Stimulated activated CD4-positive, alpha-beta T cell treated with anti-CD3 and anti-CD28 coated beads, Interleukin-1b, Interleukin-23, amount 100 ng/mL, for 1 hour (primary cell): ENCODE measurements at places on chromosomes 5 and 9.

GRCh38 chr5:142421228-142421617 lies 96.4 kb upstream of the SPRY4 start:
- DNase-seq, result no peak

DNA sequence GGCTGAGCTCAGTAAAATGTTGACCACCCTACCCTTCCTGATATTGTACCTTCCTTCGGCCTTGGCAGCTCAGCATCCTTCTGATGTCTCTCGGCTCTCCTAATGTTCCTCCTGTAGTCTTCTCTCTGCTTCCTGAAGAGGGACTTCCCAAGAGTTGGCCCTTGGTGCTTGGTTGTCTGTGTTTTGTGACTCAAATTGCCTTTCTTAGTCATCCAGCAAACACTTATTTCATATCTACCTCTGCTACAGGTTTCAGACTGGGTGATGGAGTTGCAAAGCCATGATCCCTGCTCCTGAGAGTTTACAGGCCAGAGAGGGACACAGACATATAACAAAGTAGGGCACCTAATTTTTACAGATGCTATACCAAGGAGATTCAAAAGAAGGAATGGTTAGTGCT lies 70.1 kb downstream of the SV2C start:
- DNase-seq, result no peak

DNA sequence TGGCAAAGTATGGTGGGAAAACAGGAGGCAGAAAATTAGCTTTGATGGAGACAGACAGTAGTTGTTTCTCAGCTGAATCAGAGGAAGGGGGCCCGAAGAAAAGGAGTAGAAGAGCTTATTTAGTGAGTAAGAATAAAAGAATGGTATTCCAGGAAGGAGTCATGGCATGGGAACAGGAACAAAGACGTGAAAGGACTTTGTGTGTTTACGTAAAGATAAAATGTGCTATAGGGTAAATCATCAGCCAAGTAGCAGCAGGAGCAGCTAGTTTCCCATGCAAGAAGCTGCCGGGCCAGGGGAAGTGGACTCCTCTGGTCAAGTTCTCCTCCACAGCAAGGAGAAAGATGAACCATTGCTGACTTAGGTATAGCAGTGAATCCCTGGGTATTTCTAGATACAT lies 454.5 kb downstream of the HINT1 start:
- no peak for DNase-seq

DNA sequence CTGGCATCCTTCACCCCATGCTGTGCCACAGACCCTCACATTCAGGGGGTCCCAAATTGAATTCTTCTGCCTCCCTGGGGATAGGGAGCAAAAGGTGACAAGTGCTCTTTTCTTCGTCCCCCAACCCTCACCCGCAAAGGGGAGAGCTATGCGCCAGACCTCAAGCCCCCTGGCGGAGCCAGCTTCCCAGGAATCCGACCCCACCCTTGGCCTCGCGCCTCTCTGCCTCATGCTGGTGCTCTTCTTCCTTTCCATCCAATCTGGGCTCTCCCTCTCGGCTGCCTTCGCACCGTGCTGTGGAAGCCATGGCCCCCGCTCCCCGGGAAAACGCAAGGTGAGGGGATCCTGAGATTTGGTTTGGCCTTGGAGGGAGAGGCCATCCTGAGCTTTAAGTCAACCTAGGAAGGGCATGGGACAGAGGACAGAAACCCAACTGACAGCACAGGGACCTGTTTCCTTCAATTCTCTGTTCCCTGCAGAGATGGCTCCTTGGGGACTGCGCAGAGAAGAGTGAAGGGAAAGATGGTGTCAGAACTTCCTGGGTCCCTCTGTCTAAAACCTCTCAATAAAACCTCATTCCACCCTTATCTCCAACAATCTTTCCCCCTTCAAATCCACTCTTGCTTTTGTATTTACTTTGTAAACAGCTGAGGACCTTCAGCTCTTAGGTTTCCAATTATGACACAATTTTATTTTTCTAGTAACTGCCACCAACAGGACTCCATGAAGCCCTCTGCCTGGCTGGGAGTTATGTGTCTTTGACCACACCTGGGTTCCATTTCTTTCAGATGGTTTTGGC lies 36.3 kb upstream of the CRB2 start:
- no peak for DNase-seq

- no peak for DNase-seq
These were observed 93.9 kb upstream of the FTMT start for GRCh38 chr5:121757753-121758152.

DNA sequence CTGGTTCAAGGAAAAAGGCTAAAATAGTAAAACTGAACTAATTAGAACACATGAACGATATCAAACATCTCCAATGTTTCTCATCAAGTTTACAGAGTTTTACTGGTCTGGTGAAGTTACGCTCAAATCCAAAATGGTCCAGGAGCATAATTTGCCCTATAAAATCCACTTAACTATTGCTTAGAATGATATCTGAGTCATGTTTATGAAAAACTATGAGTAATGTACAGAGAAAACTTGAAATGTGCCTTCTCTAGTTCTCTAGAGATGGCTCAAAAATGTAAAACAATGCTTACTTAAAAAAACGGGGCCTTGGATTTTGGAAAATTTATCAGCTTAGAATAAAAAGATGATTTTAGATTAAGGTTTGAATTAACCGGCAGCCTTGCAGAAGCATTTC lies 108.1 kb downstream of the FBXW11 start:
- DNase-seq, result no peak

- DNase-seq, result no peak
These were observed 116.0 kb upstream of the LMX1B start for GRCh38 chr9:126497660-126498275.

DNA sequence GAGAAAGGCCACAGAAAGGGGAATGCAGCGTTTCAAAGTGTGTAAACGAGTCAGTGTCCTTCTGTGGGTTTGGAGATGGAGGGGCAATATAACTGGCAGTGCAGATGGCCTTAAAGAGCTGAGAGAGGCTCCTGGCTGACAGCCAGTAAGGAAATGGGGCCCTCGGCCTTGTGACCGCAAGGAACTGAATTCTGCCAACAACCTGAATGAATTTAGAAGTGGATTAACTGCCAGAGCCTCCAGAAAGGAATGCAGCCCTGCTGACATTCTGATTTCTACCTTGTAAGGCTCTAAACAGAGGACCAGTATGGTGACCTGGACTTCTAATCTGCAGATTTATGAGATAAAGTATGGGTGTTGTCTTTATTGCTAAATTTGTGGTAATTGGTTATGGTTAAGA lies 17.5 kb upstream of the NREP start:
- no peak for DNase-seq

DNA sequence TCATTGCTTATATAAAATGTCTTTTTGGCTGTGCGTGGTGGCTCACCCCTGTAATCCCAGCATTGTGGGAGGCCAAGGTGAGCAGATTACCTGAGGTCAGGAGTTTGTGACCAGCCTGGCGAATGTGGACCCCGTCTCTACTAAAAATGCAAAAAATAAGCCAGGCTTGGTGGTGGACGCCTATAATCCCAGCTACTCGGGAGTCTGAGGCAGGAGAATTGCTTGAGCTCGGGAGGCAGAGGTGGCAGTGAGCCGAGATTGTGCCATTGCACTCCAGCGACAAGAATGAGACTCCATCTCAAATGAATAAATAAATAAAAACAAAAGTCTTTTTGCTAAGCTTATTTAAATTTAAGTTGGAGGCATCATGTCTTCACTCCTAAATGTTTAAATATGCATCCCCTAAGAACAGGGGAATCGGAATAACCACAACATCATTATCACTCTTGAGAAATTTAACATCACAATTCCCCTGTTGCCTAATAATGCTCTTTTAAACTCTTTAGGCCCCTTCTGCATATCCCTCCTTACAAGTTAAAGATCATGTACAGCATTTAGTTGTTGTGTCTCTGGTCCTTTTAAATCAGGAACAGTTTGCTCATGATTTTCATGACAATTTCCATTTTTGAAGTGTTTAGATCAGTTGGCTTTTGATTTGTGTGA lies 72.8 kb downstream of the ERBIN start:
- no peak for DNase-seq

DNA sequence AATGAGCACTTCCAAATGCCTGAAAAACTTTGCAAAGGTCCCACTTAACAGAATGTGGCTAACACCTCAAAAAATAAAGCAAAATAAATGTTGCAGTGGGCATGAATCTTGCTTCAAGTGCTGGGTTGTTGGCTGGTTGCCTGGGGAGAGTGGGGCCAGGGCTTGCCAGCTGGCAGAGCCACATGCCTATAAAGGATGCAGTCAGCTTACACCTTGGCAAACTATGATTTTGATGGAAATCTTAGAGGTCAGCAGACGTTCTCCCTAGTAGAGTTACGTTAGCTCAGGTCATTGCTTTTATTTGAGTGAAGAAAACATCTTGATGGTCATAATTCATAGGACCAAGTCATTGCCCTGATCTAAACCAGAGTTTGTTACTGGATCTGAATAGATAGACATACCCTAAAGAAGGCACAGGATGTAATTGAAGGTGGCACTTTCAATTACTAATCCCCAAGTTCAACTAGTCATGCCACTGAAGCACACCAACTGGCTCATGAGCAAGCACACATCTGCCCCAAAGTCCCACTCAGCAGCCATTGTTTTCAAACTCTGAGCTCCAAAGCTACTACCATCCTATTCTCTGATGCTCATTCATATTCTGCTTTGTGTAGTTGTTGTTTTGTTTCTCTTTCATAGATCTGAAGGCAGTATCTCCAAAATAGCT lies 51.2 kb upstream of the ZSWIM6 start:
- no peak for DNase-seq

GRCh38 chr5:172802112-172802511 lies 31.1 kb upstream of the DUSP1 start:
- DNase-seq, result no peak

DNA sequence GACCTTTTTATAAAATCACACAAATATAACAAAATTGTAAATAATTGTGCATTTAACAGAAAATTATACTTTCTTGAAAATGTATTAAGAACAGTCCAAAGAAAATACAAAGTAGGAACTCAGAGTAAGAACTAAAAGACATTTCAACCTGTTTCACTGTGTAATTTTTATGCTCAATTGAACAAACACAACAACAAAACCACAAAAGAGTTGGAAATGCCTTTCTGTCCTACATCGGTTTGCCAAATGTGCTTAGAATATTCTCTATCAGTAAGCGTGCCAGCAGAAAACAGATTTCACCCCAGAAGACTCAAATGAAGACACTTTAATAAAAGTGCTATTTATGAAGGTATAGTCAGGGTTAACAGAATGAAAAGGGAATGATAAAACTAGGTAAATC lies 592.1 kb downstream of the PRELID2 start:
- DNase-seq, result no peak

- no peak for DNase-seq
These were observed 119.8 kb downstream of the COX7C start for GRCh38 chr5:86737579-86737978.

- no peak for DNase-seq
These were observed 10.3 kb downstream of the OCLN start for GRCh38 chr5:69502767-69503488.

GRCh38 chr5:135566422-135567400 lies 12.1 kb downstream of the CXCL14 start:
- no peak for DNase-seq

DNA sequence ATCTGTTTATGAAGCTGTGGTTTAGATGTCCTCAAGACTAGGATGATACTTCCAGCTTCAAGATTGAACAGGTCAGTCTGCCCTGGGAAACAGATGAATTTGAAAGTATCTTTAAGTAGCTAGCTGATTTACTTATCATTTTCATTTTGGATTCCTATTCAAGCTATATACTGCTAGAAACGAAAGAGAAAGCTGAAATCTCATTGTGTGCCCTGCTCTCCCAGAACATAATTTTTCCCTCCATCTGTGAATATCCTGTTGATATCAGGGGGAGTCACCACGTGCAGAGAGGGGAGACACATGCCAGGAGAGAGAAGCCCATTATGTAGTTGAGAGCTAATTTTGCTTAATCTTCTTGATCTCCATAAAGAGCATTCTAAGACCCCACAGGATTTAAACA lies 439.1 kb downstream of the NR2F1-AS1 start:
- DNase-seq, result no peak

GRCh38 chr9:18771011-18771410 lies 262.0 kb downstream of the SAXO1 start:
- no peak for DNase-seq

DNA sequence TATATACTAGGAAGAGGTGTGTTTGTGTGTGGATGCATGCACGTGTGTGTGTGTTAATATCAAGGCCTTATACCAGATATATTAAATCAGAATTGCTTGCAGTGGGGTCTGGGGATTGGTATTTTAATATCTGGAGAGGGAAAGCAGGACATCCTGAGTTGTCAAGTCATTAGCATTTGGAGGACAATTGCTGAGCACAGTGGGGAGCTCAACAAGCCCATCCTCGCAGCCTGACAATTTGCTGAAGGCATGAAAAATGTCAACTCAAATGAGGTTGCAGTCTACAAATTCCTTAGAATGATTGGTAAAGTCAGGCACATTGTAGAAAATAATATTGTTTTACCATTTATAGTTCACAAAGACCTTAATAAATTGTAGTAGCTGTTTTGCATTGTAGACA lies 627.4 kb downstream of the LRRC70 start:
- DNase-seq, result no peak

- no peak for DNase-seq
These were observed 11.3 kb downstream of the MSX2 start for GRCh38 chr5:174735498-174736330.

GRCh38 chr9:92607773-92608172 lies 62.2 kb downstream of the IPPK start:
- no peak for DNase-seq

GRCh38 chr9:127197861-127198430 lies 66.6 kb upstream of the GARNL3 start:
- DNase-seq, result no peak

GRCh38 chr9:136259836-136260235 lies 14.2 kb upstream of the QSOX2 start:
- no peak for DNase-seq

DNA sequence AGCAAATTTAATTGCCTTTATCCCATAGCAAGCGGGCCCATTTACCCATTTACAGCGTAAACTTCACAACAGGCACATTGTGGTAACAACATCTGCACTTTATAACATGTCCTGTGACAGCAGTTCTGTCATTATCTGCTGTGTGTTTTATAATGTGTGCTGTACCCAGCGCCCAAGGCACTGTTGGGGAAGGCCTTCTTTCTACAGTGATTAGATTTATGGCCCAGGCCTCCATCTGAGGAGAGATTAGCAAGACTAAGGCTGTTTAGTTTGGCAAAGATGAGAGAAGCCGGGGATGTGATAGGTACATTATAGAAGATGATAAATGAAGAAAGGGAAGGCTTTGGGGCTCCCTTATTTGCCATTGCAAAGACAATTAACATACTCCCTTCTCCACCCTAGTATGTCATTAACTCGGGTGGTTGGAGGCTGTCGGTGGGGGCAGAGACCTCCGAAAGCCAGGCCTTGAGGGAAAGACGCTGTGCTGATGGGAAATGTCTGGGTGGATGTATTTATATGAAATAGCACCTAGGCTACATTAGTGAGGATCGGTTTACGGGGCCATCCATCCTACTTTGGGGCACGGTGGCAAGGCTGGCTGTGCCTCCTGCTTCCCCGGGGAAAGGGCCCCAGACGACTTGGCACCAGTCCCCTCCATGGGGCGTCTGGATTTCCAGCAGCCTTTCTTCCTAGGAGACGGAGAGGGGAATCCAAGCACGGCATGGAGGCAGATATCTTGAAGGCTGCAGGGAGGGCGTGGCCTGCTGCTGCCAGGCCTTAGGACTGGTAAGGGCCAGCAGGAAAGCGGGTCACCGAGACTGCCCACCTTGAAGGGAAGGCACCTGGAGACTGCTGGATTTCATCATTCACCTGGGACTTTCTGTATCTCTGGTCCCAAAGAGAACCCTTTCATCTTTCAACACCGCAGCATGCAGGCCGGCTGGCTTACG lies 64.3 kb upstream of the PTCH1 start:
- no peak for DNase-seq

- no peak for DNase-seq
These were observed 781.2 kb downstream of the MTRR start for GRCh38 chr5:8650186-8650585.
